Hindlimb muscle (tissue), 1 donor: ENCODE measurements at places on chromosomes 12 and 14. TPM values are rescaled to one million over a fixed set of nuclear protein-coding genes. Genes with fewer than 3 reads are reported as not detected.

RPL10L gene
- polyA plus RNA-seq: not detected

DNA sequence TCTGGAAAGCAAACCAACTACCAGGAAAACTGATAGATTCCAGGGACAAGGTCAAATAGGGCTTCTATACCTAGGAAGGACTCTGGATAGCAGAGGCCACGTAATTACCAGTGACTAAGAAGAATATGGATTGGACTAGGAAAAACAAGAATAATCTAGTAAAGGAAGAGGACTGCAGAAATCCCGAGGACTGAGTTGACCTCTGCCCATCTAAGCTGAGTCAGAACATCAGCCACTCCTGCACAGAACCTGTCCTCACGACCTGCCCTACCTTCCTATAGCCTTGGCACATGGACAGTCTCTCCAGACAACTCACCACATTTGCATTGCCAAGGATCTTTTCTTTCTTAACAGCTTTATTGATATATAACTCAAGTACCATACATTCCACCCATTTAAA, 2.3 kb downstream of the OR6J1 start:
- no peak for DNase-seq

FAM234B gene
- 4.1 TPM for polyA plus RNA-seq

- no peak for DNase-seq
Measured at GRCh38 chr12:60398547-60398946, 802.7 kb downstream of the SLC16A7 start.

- no peak for DNase-seq
Measured at GRCh38 chr12:69579029-69579428, 6.2 kb upstream of the CCT2 start.

B3GNT4 gene
- polyA plus RNA-seq: 0.59 TPM

DNA sequence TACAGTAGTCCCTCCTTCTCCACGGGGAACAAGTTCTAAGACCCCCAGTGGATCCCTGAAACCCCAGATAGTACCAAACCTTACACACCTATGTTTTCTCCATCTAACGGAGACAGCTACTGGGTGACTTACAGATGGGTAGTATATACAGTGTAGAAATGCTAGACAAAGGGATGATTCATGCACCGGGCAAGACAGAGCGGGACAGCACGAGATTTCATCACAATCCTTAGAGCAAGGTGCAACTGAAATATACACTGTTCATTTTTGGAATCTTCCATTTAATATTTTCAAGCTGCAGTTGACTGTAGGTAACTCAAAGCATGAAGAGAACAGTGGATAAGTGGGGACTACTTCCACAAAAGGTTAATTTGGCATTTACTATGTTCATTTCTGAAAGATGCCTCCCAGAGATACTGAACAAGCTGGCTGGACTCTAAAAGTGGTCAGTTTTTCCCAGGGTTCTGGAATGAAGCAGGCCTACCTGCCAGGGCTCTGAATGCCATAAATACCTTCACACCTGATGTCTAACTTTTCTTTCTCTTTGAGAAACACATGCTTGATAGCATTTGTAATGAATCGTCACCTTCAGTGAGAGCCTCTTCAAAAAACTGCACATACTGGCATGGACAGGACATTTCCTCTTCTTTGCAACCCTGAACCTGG, 127.7 kb upstream of the FOXN3 start:
- no peak for DNase-seq

DNA sequence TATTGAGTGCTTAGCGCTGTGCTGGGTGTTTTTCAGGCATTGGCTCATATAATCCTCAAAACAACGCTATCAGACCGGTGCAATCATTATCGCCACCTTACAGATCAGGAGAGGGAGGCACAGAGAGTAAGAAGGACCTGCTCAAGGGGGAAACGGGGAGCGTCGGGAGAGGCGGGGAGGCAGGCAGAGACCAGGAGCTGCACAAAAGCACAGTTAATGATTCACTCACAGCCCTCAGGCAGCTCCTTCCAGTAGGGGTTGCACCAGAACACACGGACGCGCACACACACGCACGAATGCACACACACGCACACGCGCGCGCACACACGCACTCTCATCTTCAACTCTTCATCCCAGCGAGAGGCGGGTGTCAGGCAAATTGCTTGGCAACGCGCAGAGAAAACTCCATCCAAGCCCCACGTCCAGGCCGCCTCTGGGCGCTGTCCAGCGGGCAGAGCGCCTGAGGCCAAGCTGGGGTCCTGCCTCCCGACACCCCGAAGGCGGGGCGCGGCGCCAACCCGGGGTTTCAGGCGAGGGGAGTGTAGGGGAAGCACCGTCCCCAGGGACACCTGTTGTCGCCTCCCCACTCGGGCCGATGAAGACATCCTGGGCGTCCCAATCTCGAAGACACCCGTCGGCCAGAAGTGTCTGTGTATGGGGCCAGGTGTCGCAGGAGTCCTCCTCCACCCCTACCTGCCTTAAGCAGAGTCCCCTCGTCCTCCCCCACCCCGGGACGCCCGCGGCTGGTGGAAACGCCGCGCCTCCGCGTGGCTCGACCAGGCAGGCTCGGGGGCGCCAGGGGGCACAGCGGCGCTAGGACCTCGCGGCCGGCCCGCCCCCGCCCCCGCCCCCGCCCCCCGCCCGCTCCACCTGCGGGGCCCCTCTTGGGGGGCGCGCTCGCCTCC, 35.5 kb upstream of the STON2 start:
- DNase-seq: peak; percentile 66

GRCh38 chr12:31867292-31867691, 91.9 kb upstream of the RESF1 start:
- no peak for DNase-seq

PAPLN gene
- polyA plus RNA-seq: 2.4 TPM

- DNase-seq: no peak
Measured at GRCh38 chr12:95796982-95797289, 6.4 kb upstream of the NTN4 start.

DNA sequence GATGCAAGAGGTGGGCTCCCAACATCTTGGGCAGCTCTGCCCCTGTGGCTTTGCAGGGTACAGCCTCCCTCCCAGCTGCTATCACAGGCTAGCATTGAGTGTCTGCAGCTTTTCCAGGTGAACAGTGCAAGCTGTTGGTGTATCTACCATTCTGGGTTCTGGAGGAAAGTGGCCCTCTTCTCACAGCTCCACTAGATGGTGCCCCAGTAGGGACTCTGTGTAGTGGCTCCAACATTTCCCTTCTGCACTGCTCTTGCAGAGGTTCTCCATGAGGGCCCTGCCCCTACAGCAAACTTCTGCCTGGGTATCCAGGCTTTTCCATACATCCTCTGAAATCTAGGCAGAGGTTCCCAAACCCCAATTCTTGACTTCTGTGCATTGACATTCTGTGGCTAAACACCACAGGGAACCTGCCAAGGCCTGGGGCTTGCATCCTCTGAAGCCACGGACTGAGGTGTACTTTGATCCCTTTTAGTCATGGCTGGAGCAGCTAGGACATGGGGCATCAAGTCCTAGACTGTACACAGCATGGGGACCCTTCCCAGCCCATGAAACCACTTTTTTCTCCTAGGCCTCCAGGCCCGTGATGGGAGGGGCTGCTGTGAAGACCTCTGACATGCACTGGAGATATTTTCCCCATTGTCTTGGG, 24.0 kb upstream of the SLC38A1 start:
- DNase-seq: no peak

WNT1 gene
- polyA plus RNA-seq: not detected

GRCh38 chr14:100567009-100567876, 20.0 kb downstream of the BEGAIN start:
- no peak for DNase-seq

- no peak for DNase-seq
Measured at GRCh38 chr14:72472845-72473244, 421.1 kb downstream of the DPF3 start.

- no peak for DNase-seq
Measured at GRCh38 chr12:66210840-66211239, 21.8 kb downstream of the IRAK3 start.

DNA sequence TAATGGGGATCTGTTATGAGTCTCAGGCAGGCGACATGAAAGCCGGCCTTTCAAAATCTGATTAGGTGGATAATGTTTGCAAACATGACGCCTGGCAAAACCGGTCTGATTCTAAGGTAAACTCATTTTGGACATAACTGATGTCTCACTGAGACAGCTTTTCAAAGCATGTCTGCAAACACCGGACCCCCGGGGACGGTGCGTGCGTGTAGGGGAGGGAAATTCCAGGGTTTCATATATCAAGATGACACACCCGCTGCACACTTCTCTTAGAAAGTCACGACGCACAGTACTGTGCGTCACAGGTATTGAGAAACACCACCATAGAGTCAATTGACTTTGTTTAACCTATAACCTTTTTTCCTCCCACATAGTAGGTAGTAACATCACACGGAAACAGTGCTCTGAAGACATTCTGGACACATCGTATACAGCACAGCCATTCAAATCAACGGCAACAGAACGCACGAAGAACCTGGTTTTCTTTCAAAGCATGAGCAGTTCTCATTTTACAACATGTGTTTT, 43.9 kb upstream of the TESC start:
- DNase-seq: no peak

- DNase-seq: no peak
Measured at GRCh38 chr12:6691473-6691872, 2.3 kb upstream of the ZNF384 start.

TAS2R43 gene
- polyA plus RNA-seq: 0.27 TPM

KRT71 gene
- polyA plus RNA-seq: not detected

DNA sequence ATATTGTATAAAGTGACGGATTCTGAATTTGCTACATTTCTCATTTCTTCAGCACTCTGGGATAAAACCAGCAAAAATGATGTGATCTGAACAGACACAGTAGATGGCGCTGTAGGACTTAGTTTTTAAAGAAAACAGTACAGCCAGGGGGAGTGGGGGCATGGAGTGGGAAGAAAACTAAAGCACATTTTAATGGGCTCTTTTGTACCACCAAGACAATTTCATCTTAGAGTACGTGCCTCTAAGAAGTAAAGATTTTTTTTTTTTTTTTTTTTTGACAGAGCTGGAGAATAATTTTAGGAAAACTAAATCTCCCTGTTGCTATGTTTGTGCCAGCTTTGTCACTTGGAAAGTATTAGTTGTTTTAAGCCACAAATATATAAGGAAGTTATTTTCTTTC, 124.4 kb downstream of the RAD51B start:
- peak; percentile 89 for DNase-seq

KRT7 gene
- 1.9 TPM for polyA plus RNA-seq

DNA sequence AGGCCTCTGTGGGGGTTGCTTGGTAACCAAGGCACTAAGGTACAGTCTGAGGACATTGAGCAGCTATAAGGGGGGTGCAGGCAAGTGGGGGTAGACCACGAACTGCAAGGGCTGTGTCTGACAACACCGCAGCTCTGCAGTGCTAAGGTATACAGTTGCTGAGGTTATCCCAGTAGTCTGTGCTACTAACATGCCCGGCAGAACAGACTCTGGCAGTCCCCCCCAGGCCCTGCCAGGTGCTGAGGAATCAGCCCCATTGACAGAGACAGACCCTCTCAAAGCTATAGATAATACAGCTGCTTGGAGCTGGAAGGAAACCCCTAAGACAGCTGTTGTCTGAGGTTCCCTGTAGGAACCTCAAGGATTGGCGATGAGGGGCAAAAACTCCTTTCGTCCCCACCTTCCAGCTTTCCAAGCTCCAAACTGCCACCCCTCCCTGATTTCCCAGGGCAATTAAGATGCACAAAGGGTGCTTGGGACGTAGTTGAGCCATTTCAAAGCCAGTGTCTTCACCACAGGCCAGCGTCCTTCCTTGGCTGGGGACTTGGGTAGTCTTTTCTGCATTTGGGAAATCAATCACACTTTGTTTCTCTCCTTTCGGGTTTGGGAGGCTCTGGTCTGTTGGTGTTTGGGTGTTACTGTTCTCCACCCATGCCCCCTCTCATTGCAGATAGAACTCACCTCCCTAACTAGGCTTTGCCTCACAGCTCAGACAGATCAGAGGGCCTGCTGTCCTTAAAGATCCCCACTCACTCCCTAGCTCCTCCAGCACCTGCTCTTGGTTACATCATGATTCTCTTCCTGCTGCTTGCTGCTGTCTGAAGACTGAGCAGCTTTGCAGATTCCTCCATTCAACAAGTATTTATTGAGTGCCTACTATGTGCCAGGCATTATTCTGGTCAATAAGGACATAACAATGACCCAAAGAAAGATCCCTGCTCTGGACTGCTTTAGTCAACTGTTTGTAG, 2.0 kb upstream of the MYH7 start:
- DNase-seq: no peak

- no peak for DNase-seq
Measured at GRCh38 chr14:61482348-61483206, 161.2 kb downstream of the PRKCH start.

SLCO1B1 gene
- polyA plus RNA-seq: not detected

DNA sequence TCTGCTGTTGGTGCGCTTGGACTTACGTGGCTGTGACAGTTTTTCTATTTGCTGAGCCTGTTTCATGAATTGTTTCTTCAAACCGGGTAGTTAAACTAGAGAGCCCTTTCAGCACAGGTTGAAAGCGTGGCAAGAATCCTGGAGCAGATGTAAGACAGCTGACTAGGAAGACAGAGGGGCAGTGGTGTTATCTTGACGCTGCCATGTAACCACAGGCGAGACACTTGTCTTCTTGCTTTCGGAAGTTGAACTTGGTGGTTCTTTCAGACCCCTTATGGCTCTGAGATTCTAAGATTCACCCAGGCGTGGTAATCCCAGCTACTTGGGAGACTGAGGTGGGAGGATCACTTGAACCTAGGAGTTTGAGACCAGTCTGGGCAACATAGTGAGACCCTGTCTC, 4.3 kb downstream of the EMP1 start:
- DNase-seq: no peak

- DNase-seq: no peak
Measured at GRCh38 chr14:60506985-60507829, 1.7 kb upstream of the SIX6 start.

DNA sequence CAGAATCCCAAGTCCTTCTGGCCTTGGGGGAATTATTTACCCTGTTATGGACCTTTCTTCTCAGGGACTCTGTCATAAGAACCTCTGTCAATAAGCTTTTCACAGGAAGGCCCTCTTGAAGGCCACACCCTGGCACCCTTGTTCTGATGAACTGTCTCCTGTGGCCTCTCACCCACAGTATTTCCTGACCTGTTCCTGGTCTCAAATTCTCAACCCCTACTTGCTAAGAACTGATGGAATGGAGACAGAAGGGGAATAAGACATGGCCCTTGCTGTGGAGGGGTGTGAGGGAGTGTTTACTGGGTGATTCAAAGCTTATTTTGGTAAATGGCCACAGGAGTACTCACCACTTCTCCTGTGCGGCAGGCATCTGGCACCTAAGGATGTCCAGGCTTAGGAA, 1082.9 kb downstream of the BCL11B start:
- no peak for DNase-seq

OR8S1 gene
- polyA plus RNA-seq: not detected

HCAR1 gene
- 0.32 TPM for polyA plus RNA-seq

FGF6 gene
- polyA plus RNA-seq: 28.9 TPM

GRCh38 chr14:100369019-100369418, 45.9 kb downstream of the SLC25A47 start:
- no peak for DNase-seq

DNA sequence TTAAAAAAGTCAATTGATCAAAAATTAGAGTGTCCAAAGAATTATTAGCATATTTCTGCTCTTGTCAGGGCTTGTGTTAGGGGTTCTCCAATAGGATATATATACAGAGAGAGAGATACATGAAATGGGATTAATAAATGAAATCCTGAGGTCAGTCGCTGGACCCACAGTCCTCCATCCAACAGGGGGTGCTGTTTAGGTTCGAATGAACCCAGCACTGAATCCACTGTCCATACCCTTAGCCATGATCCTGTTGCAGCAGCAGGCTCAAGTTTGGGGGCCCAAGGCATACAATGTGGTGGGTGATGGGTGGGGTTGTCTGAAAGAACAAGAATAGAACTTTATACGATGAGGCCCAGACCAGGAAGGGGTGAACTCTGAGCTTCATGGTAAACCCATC, 780 bp upstream of the MYO1H start:
- DNase-seq: no peak

TAS2R30 gene
- polyA plus RNA-seq: 0.14 TPM
